NCI-H510A treated with DMSO at 0.1 percent for 48 hours (cell line): ENCODE measurements at places on chromosomes 2 and 18.

- DNase-seq, result no peak
These were observed 163.1 kb downstream of the TTC32 start for GRCh38 chr2:19738707-19739106.

DNA sequence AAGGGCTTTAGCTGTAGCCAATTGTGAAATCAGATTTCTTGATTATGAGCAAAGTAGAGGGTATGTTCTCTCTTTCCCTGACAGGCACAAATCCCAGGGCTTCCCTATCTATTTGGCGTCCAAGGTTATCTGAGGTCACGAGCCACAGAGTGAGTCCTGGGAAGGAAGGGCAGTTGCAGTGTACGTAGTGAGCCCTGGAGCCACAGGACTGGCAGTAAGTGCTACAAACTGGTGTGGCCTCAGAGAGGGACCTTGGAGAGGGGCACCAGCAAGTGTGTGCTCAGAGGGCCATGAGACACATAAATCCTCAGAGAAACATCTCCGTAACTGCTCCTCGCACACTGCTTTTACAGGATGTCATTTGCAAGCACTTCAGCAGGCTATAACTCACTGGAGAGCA lies 115.5 kb upstream of the SH3BP4 start:
- no peak for DNase-seq

GRCh38 chr2:45013229-45014015 lies 4.2 kb upstream of the SIX2 start:
- no peak for DNase-seq

- DNase-seq, result no peak
These were observed 25.5 kb downstream of the LNPK start for GRCh38 chr2:175976391-175977157.

DNA sequence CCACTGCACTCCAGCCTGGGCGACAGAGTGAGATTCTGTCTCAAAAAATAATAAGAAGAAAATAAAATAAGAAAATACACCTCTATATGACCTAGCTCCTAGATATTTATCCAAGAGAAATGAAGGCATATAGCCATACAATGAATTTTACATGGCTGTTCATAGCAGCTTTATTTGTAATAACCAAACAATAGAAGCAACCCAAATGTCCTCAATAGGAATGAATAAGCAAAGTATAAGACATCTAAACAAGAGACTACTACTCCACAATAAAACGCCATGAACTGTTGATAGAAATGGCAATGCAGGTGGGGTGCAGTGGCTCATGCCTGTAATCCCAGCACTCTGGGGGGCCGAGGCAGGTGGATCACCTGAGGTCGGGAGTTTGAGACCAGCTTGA lies 31.2 kb upstream of the MYCN start:
- DNase-seq, result no peak

GRCh38 chr2:214549946-214550345 lies 139.1 kb downstream of the VWC2L start:
- DNase-seq, result no peak

DNA sequence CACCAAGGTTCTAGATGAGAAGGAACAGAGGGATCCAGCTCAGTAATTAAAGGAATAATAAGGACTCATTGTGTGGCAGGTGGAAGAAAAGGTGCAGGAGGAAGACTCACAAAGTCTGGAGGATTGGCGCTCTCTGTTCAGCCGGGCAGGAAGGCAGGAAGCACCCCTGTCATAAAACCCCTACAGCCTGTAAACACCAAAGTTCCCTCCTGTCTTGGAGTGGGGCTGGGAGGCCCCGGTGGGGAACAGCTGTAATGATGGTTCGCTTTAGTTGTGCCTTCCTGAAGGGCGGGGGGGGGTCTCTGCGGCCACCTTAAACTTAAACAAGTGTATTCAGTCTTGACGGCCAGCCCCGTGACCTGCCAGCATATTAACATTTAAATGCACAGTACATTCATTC lies 84.3 kb downstream of the GBX2 start:
- DNase-seq, result no peak

DNA sequence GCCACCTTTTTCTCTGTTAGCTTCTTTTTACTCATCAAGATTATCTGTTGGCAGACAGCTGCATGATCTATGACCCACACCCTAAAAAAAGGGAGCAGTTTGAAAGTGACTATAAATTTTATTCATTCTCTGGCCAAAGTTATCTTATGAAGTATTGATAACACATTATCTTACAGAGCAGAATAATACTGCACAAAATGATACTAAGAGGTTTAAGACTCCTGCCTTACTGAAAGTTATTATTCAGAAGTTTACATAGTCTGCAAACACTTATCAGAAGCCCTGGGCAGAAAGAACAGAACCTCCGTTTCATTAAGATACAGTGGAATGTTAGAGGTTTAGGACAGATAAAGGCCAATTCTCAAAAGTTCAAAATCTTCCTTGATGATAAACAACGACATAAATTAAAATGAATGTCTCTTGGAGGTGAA lies 78.2 kb downstream of the ZEB2 start:
- DNase-seq, result no peak
